Stimulated activated CD8-positive, alpha-beta memory T cell treated with anti-CD3 and anti-CD28 coated beads, Interleukin-4, amount 100 ng/mL, for 1 hour (primary cell): ENCODE measurements at places on chromosomes 7 and 10.

GRCh38 chr7:105707967-105708762 lies 126.9 kb upstream of the EFCAB10 start:
- no peak for DNase-seq

DNA sequence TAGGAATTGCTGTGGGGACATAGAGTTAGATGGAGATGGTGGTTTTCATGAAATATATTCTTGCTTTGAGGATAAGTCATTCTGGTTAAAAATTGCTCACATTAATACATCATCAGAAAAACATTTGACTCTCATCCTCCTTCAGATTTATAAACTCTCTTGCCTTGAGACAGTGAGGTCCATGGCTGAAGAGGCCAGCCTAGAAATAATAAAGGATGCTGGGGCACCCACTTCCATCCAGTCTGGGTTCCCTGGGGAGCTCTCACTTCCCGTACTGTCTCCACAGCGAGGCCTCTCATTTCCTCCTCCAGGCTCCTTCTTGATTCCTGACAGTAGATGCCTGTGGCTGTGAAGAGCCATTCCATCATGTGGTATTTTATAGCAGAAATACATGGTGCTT lies 73.3 kb upstream of the PRKG1 start:
- DNase-seq: no peak

- DNase-seq: no peak
Measured at GRCh38 chr10:120105001-120105400, 212.5 kb downstream of the SEC23IP start.

DNA sequence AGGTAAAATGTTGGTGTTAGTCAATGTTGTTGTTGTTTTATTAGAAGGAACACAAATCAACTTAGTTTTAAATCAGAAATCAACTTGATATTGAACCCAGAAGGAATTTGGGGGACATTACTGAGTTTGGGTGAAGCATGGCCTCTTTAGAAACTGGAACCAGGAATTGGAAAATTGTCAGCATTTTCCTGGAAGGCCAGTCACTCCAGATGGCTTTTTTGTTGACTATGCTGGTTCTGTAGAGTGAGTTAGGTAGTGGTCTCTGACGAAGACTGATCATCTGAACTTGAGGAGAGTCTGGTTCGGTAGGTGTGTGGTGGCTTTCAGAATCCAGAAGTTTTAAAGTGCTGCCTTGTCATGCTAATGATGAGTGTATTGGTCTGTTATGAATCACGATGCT lies 111.5 kb downstream of the BMPER start:
- DNase-seq: no peak

DNA sequence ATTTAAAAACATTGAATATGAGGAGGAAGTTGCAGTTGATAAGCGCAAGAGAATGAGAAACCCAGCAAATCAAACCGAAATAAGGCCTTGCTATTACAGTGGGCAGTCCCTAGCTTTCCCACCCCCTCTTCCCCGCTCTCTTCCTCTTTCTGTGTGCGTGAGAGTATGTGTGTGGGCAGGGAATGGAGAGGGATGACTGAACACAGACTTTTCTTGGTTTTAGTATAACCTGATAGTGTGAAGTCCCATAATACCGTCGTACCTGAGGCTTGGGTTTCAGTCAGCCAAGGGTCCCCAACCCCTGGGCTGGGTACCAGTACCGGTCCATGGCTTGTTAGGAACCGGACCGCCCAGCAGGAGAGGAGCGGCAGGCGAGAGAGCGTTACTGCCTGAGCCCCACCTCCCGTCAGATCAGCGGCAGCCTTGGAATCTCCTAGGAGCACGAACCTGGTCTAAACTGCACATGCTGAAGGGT lies 255.3 kb downstream of the CELF2 start:
- no peak for DNase-seq
